ENCODE measurements at places on chromosomes 2 and 18.

DNA sequence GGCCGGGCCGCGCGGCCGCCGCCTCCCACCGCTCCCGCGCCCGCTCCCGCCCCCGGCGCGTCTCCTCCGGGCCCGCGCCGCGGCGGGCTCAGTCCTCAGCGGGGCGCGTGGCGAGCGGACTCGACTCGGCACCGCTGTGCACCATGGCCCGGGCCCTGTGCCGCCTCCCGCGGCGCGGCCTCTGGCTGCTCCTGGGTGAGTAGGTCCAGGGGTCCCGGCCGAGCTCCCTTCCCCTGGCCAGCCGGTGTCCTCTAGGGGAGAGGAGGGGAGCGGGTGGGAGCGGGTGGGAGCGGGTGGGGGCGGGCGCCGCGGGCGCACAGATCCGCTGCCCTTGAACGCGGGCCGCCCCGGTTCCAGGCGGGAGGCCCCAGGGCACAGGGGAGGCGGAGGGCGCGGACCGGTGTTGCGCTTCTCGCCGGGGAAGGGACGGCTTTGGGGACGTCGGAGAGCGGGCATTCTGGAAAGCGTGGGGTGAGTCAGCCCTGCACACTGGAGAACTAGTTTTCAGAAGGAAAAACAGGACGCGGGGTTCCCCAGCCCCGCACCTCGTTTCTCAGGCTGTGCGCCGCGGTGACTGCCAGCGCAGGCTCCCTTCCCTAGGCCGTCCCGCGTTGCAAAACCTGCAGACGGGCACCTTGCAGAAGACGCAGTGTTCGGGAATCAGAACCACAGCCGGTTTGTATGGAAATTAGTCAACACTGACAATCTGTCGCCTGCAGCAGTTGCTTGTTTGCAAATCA lies at the start of gene RAMP1:
Gene RAMP1, plus strand, starts transcription at position 91 of the 740 bp plus-strand sequence. Its CDS starts 53 bp downstream, at position 144.
- no peak for DNase-seq

DNA sequence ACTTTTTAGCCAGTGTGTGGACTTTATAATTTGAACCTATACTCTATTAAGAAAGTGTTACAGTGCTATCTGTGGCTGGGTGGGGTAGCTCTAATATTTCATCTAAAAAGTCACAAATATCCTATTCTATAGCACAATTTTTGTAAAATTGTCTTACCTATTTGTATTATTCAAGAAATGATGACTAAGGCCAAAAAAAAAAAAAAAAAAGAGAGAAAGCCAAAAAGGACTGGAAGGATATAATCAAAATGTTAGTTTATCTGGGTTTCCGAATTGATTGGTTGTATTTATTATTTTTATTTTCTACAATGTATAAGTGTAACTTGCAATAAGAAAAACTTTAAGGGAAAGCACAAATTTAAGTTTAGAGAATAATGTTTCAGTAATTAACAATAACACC lies 5.5 kb downstream of the ARL6IP6 start:
- DNase-seq = no peak

GRCh38 chr2:240287011-240287410 lies 146.6 kb upstream of the OTOS start:
- no peak for DNase-seq

- no peak for DNase-seq
Observed at GRCh38 chr2:178279142-178279541, 84.8 kb downstream of the OSBPL6 start.

- DNase-seq = no peak
Observed at GRCh38 chr2:111975053-111975552, 76.7 kb downstream of the MERTK start.

GRCh38 chr2:84425310-84425709 lies 33.8 kb downstream of the SUCLG1 start:
- no peak for DNase-seq

DNA sequence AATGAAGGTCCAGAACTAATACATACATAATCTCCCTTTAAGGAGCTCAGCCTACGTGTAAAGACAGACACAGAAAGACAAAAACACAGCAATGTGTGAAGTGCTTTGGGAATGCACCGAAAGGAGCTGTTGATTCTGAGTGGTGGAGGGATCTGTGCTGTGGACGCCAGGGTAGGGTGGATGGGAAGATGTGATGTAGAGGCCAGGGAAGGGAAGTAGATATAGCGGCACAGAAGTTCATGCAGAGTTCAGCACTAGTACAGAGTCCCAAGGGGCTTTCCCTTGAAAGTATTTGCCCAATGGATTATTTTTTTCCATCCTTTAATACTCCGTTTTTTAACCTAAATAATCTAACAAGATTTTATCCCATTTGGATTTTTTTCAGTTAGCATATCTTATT lies 32.1 kb upstream of the DOCK10 start:
- DNase-seq = no peak

GRCh38 chr2:62293490-62294271 lies 97.8 kb downstream of the B3GNT2 start:
- no peak for DNase-seq

- DNase-seq = no peak
Observed at GRCh38 chr2:154681741-154682140, 16.8 kb upstream of the KCNJ3 start.

GRCh38 chr2:18467749-18468360 lies 92.6 kb downstream of the RDH14 start:
- DNase-seq = no peak

GRCh38 chr2:10844097-10844496 lies 31.5 kb upstream of the PDIA6 start:
- DNase-seq = no peak

DNA sequence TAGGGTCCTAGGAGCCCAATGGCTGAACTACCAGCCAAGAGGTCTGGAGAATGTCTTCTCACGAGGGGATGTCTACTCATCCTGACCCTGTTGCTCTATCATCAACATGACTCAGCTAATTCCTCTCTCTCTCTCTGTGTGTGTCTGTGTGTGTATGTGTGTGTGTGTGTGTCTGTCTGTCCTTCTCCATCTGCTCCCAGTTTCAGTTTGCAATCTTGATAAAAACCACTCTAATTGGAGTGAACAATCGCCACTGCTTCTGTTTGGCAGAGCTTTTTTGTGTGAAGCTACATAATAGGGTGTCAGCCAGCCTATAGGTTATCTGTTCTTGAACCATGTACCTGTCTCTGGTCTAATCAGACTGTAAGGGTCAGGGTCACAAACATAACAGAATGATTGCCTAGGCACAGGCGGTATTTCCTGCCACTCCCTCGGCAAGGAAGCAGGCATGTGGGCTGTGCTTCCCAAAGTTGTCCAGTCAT lies 219.8 kb downstream of the SH3BP4 start:
- no peak for DNase-seq

DNA sequence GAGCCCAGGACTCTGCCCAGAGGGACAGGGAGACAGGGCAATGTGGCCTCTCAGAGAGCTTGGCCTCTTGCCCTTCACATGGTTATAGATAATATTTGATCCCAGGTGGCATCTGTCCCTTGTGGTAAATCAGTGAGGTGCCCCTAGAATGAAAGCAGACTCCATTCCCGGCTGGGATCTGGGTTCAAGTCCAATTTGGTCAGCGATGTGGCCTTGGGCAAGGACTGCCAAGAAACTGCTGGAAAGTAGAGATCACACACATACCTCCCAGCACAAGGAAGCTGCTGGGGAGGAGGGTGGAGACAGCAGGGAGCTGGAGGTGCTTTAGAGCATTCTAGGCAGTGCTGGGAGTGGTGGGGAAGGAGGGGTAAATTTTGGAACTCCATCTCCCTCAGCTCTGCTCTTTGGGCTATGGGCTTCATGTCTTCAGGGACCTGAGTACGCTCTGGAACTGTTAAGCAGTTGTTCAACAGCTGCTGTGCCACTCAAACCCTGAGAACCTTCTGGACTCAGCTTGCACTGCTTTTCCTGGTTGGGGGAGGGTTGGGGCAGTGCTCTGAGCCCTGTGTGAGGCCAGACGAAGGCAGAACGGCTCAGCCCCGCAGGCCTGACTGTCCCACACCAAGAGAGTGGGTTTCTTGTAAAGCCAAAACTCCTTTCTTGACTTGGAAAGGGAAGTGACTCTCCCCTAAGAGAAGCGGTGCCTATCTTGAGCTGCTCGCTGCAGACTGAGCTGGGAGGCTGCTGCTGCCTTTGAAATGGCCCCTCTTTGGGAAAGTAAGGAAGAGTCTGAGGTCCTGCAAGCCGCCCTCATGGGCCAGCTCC lies 23.0 kb downstream of the INPP5D start:
- no peak for DNase-seq

DNA sequence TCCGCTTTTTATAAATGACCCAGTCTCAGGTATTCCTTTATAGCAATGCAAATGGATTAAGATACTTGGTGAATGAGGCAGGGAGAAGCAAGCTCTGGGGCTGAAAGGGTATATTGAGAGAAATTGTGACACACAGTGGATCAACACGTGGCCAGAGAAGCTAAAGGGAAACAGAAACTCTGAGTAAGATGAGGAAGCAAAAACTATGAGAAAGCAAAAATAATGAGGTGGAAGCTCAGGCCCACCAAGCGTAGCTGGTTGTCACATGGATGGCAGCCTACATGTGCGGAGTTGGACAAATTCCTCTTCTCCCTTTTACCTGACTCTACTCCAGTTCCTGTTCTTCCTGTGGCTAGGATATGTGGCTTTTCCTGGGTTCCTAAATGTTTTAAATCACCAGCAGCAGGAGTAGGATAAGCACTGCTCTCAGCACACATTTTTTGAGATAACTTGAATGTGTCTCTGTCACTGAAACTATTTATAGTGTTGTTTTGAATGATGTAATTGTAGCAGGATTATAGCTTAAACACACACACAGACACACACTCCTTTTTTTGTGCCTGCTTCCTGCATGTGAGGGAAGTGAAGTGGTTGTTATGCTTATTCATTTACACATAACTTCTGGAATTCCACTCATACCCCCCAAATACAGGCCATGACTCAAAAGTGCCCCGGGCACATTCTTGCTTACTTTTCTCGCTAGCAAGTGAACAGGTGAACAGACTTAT lies 30.1 kb upstream of the EPC2 start:
- no peak for DNase-seq

- DNase-seq = no peak
Observed at GRCh38 chr18:23986600-23987359, 27.8 kb upstream of the TTC39C start.

- DNase-seq = no peak
Observed at GRCh38 chr2:238786792-238787490, 60.9 kb upstream of the TWIST2 start.

DNA sequence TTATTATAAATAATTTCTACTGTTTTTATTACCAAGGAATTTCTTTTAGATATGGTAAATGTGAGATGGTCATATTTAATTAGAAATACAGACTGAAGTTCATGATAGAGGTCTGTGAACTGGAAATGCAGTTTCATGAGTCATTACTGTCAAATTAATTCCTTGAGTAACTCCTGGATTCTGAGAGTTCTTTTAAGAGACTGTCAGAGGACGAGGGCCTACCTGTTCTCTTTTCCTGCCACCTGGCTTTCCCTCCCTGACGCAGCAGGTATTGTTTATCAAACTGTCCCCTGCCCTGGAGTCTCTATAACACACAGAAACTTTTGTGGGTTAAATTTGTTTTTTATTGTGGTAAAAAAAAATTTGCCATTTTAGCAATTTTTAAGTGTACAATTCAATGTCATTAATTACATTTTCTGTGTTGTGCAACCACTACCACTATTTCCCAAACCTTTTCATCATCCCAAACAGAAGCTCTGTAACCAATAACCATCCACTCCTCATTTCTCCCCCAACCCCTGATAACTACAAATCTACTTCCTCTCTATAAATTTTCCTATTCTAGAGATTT lies 142.6 kb downstream of the DIS3L2 start:
- DNase-seq = no peak

DNA sequence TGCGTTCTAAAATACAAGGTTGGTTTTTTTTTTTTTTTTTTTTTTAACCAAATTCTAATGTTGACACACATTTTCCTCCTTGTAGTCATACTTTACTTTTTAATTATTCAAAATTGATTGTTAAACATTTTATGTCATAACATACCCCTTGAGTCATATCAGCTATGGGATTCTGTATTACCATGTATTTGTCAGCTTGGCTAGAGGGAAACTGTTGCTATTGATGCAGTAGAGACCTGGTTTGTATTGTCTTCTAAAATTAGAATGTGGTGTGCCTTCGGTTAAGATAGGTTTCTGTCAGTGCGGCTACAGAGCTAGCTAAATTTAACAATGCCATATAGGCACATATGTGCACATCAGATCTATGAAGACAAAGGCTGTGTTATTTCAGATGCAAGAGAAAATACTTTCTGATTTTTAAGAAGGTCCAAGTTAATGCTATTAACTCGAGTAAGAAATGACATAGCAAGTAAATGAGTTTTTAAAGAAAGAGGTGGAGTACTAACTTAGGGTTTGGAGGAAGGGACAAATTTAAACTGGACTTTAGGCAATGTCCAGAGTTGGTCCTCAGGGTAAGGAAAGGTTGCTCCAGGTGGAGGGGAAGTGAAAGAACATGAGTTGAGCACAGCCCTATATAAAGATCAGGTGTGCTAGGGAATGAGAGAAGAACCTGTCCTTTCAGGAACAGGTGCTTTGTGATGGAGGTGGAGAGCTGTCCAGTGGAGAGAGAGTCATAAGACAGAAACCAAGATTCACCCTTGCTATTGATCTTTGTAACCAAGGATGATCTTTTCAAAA lies 152.3 kb downstream of the PRPF40A start:
- DNase-seq = no peak

GRCh38 chr2:173860082-173860481 lies 105.1 kb downstream of the SP3 start:
- no peak for DNase-seq

GRCh38 chr2:239349453-239350135 lies 51.2 kb downstream of the HDAC4 start:
- DNase-seq = no peak

DNA sequence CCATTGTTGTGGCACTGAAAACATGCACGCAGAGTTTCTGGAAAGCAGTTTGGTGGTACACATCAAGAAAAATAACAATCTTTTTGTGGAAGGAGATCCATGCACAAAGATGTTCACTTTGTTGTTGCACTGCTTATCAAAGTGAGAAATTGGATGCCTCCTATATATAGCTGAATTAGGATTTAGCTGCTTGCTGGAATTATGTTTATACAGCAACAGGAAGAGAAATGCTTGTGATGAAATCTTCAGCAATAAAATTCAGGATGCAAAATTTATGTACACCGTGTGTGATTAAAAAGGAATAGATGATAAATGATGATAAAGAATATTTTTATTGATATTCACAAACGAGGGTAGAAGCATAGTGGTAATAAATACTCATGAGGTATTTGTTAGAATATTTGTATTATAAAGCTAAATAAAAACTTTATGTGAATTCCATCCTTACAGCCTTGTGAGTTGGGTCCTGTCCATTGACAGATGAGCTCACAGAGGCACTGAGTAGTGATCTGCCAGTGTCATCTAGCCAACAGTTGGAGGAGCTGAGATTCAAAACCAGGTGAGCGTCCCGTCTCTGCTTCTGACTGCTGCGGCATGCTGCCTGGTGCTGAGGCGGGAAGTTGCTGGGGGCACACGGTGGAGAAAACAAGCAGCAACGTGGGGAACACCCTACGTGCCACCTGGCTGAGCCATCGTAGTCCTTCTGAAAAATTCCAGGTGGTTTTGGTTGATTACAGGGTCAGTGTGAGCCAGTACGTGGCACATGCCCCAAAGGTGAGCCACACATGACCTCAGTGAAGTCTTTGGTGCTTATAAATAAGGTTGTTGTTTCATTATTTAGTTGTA lies 80.2 kb downstream of the ASAP2 start:
- no peak for DNase-seq

- no peak for DNase-seq
Observed at GRCh38 chr2:21643180-21643579, 519.4 kb downstream of the TDRD15 start.

GRCh38 chr18:30486856-30487255 lies 555.7 kb downstream of the DSC3 start:
- DNase-seq = no peak

All from activated naive CD4-positive, alpha-beta T cell (primary cell).